ENCODE measurements at places on chromosomes 7 and 10.

DNA sequence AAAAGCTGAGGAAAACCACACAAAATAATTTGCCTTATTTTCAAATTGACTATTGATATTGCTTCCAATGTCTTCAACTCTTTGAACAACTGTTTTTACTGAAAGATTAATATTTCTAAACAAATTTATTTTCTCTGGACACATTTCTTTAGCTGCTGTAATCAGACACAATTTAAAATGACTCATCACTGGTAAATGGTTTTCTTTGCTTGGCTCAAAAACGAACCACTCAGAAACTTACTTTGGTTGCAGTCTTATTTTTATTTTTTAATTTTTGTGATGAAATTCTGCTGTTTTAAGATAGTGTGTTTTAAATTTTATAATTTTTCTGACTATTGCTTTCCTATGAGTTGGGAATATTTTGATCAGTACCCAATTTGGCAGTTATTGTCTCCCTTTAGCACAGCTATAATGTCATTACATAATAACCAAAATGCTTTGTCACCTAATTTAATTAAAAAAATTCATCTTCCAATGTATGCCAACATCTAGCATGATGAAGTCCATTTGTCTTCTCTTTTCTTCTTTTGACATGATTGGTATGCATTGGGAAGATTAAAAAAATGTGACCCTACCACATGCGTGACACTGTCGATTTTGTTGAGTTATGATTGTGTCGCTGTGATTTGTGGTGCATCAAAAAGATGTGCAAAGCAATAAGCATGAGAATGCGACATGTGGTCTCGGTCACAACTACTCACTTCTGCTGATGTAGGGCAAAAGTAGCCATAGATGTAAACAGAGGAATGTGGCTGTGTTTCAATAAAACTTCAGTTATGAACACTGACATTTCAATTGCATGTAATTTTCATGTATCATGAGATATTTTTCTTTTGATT is 222.3 kb downstream of the SUGCT start:
- DNase-seq: no peak

DNA sequence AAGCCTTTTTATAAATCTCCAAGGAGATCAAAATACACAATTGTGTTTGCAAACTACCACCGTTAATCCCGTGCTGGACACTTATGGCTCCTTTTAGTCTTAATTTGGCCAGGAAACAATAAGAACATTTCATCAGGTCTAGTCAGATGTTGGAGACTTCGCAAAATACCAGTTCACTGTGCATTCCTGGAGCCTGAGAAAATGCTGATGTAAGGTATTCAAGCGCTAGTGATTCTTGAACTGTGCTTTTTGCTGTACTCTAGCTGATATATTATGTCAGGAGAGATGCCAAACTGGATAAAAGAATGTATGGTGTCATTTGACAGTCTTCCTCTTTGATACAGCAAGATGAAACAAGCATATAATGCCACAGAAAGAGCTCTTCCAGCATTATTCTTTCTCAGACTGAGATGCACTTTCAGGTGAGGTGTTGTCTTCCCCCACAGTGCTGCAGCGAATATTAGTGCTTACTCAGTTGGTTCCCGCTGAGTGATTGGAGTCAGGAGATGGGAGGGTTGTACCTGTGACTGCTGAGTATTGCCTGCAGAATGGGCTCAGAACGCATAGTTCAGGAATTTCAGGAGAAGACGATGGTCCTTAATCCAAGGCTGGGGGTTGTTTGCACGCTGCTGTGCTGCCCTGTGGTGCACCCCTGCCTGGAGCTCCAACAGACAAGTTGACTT is 59.2 kb downstream of the OGDH start:
- DNase-seq: no peak

GRCh38 chr10:107442035-107442505 is 277.6 kb upstream of the SORCS1 start:
- DNase-seq: no peak

- DNase-seq: no peak
These were observed 23.4 kb upstream of the PSMG3 start for GRCh38 chr7:1593091-1593866.

GRCh38 chr7:101677797-101678479 is 48.8 kb upstream of the MYL10 start:
- no peak for DNase-seq

DNA sequence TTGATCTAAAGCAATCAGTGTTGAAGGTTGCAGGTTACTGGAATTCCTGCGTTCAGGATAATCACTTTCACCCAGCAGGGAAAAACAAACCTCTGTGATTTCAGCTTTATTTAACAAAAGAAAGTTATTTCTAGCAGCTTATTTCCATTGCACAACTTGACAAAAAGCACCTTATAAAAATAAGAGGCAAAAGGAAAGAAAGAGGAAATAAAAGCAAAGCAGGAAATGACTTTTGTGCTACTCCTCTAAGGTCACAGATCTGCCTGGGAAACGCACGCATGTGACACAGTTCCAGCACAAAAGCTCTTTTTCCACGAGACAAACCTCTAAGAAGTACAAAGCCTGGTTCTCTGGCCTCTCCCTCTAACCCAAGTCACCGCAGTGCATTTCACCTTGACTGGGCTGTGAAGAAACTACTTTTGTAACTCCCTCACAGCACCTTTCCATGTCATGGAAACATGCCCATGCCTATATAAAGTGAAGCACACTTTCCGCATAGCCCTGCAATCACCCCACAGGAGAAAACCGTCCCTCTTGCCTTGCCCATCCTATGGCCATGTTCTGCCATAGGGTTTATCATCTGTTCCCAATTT is 870 bp downstream of the ANK3 start:
- peak; percentile 0 for DNase-seq

- no peak for DNase-seq
These were observed 145.1 kb downstream of the SEMA3D start for GRCh38 chr7:85041605-85042216.

DNA sequence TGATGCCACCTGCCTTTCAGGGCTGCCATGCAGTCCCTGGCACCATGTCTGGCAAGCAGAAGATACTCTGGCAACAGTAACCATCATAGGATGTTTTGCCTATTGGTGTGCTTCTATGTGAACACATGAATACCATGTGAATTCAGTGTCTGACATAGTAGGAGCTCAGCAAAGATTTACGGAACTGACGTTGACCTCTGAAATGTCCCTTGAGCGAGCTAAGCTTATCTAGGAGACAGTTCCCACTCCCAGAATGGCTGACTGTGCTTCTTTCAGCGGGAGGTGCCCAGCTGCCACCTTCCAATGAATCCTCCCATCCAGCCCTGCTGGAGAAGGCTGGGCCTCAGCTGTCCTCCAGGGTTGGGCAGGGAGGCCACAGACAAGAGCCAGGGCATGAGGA is 71.2 kb upstream of the LRRC18 start:
- DNase-seq: no peak

- no peak for DNase-seq
These were observed 7.5 kb upstream of the FAM171A1 start for GRCh38 chr10:15378569-15378968.

GRCh38 chr10:122112625-122113160 is 123.7 kb downstream of the TACC2 start:
- no peak for DNase-seq

Measured in stimulated activated CD4-positive, alpha-beta T cell treated with anti-CD3 and anti-CD28 coated beads, Interleukin-15, amount 100 ng/mL, for 48 hours (primary cell).